Activated T-helper 1 cell treated with Interleukin-2 at 50 U/mL for 16 hours (primary cell): ENCODE measurements at places on chromosomes 16 and 17.

GRCh38 chr16:83212301-83212841 lies 585.6 kb downstream of the CDH13 start:
- no peak for DNase-seq

DNA sequence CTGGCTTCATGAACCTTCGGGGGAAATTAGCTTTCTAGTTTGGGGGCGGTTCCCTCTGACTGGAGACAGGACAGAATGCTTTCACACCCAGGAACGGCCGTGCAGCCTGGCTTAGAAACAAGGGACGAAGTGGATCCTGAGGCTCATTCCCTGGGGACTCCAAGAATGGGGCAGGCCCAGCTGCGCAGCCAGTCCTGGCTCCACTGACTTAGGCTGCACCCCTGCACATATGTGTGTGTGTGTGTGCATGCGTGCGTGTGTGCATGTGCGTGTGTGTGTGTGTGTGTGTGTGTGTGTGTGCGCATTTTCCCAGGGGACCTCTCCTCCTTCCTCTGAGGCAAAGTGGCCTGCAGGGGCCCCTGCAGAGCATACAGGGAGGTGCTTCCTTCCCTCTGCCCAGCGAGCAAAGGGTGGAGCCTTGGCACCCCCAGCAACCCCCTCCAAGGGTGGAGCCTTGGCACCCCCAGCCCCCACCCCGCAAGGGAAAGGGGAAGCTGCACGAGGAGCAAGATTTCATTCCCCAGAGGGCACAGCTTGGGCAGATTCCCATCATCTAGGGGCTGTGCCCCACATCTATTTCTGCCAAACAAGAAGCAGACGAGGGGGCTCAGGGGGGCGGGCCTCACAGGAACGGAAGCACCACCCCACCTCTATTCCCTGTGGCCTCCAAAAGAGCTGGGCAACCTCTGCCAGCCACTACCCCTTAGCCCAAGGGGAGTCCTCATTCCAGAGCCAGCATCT lies 97.6 kb upstream of the CBX4 start:
- no peak for DNase-seq

GRCh38 chr17:4956493-4957061 lies 5.7 kb downstream of the ENO3 start:
- no peak for DNase-seq

DNA sequence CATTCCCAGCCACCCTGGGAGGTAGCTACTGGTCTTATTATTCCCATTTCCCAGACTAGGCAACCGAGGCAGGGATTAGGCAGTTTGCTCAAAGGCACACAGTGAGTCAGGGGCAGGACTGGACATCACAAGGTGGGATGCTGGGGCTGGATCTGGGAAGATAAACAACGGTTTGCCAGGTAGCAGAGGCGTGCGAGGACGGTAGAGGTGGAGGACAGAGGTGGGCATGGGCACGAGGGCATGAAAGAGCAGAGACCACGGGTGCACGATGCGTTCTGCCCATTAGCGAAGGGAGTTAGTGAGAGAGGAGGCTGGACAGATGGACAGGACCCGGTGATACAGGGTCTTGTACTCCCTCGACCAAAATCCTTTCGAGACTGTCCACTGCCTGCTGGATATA lies 148.0 kb downstream of the SDK2 start:
- DNase-seq: no peak

DNA sequence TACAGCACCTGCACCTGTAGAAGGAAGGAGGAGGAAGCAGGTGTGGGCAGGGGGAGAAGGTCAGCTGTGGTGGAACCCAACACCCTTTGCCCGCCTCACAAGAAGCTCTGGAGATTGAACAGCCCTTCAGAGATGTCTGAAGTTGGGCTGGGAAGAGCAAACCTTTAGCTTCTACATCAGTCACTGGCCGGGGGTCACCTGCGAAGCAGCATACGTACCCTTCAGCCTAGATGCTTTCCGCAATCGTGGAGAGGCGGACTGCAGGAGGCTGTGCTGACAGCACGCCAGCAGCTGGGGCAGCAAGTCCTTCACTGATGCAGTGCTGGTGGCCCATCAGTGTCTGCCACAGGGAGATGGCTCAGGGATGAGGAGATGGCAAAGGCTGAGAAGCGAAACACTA lies 5.2 kb upstream of the HS3ST3B1 start:
- DNase-seq: no peak

- no peak for DNase-seq
Observed at GRCh38 chr16:83269048-83269447, 538.7 kb upstream of the HSBP1 start.

DNA sequence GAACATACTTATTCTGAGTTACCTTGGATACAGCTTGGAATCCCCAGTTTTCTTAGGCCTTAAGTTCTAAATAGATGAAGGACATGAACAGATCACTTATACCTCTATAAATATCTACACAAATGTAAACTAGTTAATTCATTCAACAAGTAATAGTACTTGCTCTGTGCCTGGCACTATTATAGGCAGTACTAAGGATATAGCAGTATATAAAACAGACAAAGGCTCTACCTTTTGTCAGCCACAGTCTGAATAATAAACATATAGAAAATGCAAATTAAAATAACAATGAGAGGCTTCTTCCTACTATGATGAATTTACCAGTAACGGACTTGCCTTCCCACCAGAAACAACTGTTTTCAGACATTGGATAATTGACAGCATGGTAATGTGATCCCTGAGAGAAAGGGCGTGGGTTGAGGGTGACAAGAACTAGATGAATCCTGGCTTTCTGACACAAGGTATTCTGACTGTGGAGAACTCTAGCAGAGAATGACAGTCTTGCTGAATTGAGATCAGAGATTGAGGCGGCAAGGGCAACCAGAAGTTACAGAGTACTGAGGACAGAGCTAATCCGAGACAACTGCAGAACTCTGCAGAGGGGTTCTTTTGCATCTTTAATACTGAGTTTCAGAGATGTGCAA lies 170.5 kb downstream of the TANC2 start:
- no peak for DNase-seq

- no peak for DNase-seq
Observed at GRCh38 chr17:63517825-63518534, 5.2 kb upstream of the KCNH6 start.
